ENCODE measurements at places on chromosomes 11 and 22.
A peak's percentile ranks its signal among the peaks of the same experiment; 100 is the strongest.

DNA sequence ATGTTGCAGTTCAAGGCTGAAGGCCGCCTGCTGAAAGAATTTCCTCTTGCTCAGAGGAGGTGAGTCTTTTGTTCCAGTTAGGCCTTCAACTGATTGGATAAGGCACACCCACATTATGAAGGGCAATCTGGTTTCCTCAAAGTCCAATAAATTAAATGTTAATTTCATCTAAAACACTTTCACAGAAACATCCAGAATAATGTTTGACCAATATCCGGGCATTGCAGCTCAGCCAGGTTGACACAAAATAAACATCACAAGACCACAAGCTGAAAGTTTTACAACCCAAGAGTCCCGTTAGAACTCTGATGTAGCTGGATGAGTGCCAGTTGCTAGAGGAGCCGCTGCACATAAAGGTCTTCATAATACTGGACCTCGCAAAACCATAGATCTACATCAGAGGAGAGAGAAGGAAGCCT is 64.9 kb upstream of the EED start:
- no peak for DNase-seq
- peaks cover 12% of the 10 kb centered on the region for H3K4me1 ChIP-seq
- no peaks in the 10 kb centered on the region for H3K27me3 ChIP-seq

- no peak overlapping the region for H3K4me3 ChIP-seq
- no peaks in the 10 kb centered on the region for H3K36me3 ChIP-seq
- H3K4me1 ChIP-seq, result peaks cover 2% of the 10 kb centered on the region
These were observed 16.4 kb upstream of the MRGPRX2 start for GRCh38 chr11:19076744-19077589.

GRCh38 chr22:47333625-47334024 is 571.2 kb downstream of the TBC1D22A start:
- no peak overlapping the region for H3K27ac ChIP-seq
- peaks cover 22% of the 10 kb centered on the region for H3K4me1 ChIP-seq
- peak; percentile 49 for DNase-seq
- no peaks in the 10 kb centered on the region for H3K36me3 ChIP-seq

GRCh38 chr11:65384301-65384889 is 1.9 kb upstream of the SLC25A45 start:
- DNase-seq, result no peak
- peaks cover 15% of the 10 kb centered on the region for H3K36me3 ChIP-seq

- no peak overlapping the region for H3K27ac ChIP-seq
- no peak for DNase-seq
- peaks cover 9% of the 10 kb centered on the region for H3K4me1 ChIP-seq
These were observed 20.0 kb upstream of the SCARF2 start for GRCh38 chr22:20457506-20458240.

DNA sequence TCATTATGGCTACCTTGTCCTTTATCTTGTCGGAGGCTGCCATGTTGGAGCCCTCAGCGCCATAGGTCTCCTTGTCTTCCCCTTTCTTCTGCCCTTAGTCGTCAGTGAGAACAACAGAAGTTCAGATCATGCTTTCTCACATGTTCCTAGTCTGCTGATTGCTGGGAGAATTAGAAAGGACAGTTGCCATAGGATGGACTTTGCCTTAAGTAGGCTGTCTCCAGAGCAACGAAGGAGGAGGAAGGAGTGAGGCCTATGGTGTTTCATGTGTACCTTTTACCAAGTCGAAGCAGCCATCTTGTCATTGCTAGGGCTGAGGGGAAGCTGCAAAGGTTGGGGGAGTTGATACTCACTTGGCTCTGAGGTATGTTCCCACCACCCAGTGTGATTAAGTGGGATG is 62.6 kb downstream of the SYT13 start:
- no peak for DNase-seq
- no peak overlapping the region for H3K4me3 ChIP-seq
- no peak overlapping the region for H3K27ac ChIP-seq
- peaks cover 80% of the 10 kb centered on the region for H3K36me3 ChIP-seq
- H3K4me1 ChIP-seq, result no peaks in the 10 kb centered on the region
- H3K27me3 ChIP-seq, result no peaks in the 10 kb centered on the region

DNA sequence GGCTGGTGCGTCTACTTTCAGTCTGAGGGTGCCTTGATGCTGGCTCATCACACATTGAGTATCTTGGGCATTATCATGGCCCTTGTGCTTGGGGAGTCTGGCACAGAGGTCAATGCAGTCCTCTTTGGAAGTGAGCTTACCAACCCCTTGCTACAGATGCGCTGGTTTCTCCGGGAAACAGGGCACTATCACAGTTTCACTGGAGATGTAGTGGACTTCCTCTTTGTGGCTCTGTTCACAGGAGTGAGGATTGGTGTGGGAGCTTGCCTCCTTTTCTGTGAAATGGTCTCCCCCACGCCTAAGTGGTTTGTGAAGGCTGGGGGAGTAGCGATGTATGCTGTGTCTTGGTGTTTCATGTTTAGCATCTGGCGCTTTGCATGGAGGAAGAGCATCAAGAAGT is 4.9 kb downstream of the TLCD5 start:
- no peak for DNase-seq
- H3K4me1 ChIP-seq, result peaks cover 17% of the 10 kb centered on the region
- peaks cover 9% of the 10 kb centered on the region for H3K36me3 ChIP-seq
- no peak overlapping the region for H3K4me3 ChIP-seq

GRCh38 chr22:41557401-41558240 is 3.2 kb upstream of the CSDC2 start:
- H3K27me3 ChIP-seq, result peaks cover 19% of the 10 kb centered on the region
- peak; percentile 90 for DNase-seq
- H3K36me3 ChIP-seq, result no peaks in the 10 kb centered on the region
- H3K27ac ChIP-seq, result peak overlapping the region; percentile 91
- H3K4me3 ChIP-seq, result no peak overlapping the region

GRCh38 chr22:23214398-23214797 is 34.1 kb downstream of the BCR start:
- H3K4me1 ChIP-seq, result peaks cover 61% of the 10 kb centered on the region
- peaks cover 23% of the 10 kb centered on the region for H3K27me3 ChIP-seq
- no peak for DNase-seq
- H3K27ac ChIP-seq, result no peak overlapping the region
- no peaks in the 10 kb centered on the region for H3K36me3 ChIP-seq

DNA sequence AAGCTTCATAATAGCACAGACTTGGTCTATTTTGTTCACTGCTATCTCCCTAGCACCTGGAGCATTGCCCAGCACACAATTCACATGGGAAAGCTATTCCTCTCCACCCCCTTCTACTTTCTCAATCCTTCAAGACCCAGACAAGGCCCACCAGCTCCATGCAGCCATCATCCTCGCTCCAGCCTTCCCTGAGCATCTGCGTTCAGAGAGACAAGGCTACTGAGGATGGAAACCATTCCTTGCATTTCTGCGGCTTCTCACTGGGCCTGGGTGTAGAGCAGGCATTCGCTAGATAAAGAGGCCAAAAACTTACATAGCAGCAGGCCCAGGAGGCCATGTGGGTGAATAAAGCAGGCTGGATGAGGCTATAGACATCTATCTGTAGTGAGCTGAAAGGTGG is 530.8 kb downstream of the BUD13 start:
- no peak overlapping the region for H3K27ac ChIP-seq
- H3K4me1 ChIP-seq, result peaks cover 6% of the 10 kb centered on the region
- no peaks in the 10 kb centered on the region for H3K36me3 ChIP-seq
- H3K4me3 ChIP-seq, result no peak overlapping the region

DNA sequence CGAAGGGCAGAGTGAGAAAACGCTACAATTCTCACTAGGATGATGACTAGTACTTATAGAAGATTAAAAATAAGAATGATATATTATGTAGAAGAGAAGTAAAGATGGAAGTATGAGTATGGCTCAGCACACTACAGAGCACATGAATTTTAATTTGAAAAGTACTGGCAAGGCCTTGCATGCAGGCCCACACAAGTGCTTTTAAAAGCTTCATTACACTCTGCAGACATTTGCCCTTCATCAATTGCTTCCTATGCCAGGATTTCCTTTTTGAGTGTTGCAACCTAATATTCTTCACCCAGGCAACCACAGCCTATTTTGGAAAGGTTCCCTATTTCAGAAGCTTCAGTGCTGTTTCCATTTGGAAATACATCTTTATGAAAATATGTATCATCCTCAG is 81.1 kb downstream of the LARGE2 start:
- no peak overlapping the region for H3K4me3 ChIP-seq
- no peak overlapping the region for H3K27ac ChIP-seq
- H3K4me1 ChIP-seq, result peaks cover 3% of the 10 kb centered on the region
- H3K27me3 ChIP-seq, result no peaks in the 10 kb centered on the region
- DNase-seq, result peak; percentile 83
- no peaks in the 10 kb centered on the region for H3K36me3 ChIP-seq

DNA sequence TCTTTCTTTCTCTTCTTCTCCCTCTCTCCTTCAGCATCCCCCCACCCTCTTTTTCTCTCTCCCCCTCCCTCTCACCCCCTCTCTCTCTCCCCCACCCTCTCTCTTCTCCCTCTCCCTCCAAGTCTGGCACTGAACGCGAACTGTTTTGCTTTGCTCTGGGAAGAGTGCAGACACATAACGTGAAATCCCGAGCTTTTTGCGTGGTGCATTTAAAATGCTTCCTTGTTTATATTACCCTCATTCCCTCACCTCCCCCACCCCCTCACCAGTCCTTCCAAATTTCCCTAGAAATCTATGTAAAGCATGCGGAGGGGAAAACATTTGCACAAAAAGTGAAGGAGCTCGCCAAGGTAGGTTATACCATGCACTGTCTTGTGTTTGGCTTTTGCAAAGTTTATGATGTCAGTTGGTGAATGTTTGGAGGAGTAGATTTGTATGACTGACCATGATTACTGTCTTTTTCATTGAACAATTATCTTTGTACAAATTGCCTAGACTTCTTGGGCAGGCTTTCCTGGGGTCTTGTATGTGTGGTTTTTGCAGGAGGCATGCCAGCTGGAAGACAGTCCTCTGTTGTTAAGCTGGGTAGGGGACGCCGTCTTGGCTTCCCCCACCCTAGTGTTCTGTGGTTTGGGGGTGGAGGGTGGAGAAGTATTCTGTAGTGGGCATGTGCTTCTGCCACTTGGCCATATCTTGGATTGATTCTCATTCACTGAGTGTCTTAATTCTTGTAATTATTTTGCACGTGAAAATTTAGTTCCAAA is 123.7 kb upstream of the HSD17B12 start:
- H3K27ac ChIP-seq, result peak overlapping the region; percentile 13
- H3K36me3 ChIP-seq, result no peaks in the 10 kb centered on the region
- DNase-seq, result peak; percentile 51
- peaks cover 49% of the 10 kb centered on the region for H3K27me3 ChIP-seq

Measured in muscle of leg (tissue), 16 donors.